ENCODE measurements at places on chromosomes 7 and 10. TPM values are rescaled to one million over a fixed set of nuclear protein-coding genes. Genes with fewer than 3 reads are reported as not detected.

SNX8 gene
- total RNA-seq = 7.5 TPM

DNA sequence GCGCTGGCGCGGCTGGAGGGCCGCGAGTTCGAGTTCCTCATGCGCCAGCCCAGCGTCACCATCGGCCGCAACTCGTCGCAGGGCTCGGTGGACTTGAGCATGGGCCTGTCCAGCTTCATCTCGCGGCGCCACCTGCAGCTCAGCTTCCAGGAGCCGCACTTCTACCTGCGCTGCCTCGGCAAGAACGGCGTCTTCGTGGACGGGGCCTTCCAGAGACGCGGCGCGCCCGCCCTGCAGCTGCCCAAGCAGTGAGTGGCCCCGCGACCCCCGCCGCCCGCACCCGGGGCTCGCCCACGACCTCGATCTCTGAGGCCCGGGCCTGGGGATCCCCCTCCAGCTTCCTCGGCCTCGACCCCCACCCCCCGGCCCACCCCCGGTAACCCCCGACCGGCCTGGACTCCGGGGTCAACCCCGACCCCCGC, 537 bp downstream of the FOXK1 start:
- peak; percentile 54 for DNase-seq

GRCh38 chr10:104957178-104957841, 316.2 kb downstream of the SORCS3 start:
- DNase-seq = no peak

DNA sequence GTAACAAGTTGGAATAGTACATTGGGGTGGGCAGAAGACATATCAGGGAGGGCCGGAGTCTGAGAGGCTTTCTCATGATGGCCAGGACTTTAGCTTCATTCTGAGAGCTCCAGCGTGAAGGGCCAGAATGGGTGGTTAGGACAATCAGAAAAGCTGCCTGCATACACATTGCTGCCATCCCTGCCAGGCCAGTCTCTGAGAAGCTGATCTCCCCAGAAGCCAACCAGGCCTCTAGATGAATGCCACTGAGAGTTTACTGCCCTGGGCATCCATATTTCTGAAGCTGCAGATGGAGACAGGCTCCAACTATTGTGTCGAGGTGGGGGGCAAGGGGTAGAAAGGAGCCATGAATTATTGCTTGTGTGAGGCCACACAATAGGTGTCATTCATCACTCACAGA, 32.0 kb upstream of the ARHGAP22 start:
- no peak for DNase-seq

GRCh38 chr10:92999191-92999590, 61.4 kb upstream of the CYP26C1 start:
- no peak for DNase-seq
